NCI-H526 (cell line): ENCODE measurements at places on chromosomes 16 and 17.
A peak's percentile ranks its signal among the peaks of the same experiment; 100 is the strongest.

DNA sequence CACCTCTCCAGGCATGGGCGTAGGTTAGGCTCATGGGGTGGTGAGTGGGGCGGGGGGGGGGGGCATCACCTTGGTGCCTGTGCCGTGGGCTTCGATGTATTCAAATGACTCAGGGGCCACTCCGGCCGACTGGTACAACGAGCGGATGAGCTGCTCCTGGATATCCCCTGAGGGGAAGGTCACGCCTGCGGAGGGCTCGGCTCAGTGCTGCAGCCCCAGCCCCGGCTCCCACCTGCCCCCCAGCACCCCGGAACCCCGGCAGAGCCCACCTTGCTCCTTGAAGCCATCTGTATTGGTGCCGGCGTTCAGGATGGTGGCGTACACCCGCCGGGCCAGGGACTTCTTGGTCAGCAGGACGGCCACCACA is 5.4 kb downstream of the FASN start:
- DNase-seq: no peak

DNA sequence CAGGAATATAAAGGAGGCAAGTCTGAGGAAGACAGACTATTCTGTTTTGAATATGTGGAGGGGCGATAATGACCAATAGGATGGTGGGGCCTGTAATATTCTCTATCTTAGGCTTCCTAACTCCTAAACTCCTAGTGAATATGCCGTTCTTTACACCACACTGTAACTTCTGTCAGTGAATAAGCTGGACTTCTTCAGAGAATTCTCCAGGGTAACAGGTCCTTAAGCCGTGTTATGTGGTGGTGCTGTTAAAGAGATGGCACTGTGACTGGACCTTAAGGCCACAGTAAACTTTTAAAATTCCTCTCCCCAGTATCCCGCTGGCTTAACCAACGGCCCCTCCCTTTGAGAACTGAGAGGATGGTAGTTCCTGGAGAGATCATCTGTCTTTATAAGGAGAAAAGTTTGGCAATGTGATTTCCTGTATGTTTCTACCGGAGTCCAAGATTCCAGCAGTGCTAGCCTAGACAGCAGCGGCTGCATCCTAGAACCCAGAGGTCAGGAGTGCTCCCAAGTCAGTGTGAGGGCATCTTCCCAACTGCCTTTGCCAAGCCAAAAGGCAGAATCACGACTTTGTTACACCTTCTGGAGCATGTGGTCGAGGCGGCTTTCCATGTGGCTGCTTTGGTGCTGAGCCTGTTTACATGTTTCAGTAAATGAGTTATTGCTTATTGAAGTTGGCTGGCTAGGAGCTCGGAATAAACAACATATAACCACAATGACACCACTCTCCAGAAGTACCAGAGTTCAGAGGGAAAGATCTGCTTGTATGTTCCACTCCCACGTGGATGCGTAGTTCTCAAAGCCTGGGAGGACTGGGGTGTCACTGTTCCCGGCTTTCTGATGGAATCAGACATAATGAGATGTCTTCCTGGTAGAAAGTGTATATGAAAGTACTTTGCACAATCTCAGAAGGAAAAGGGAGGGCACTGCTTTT is 41.0 kb downstream of the TUBD1 start:
- no peak for DNase-seq

GRCh38 chr16:71629278-71630016 is 3.5 kb downstream of the MARVELD3 start:
- DNase-seq: peak; percentile 68

- DNase-seq: peak; percentile 48
Observed at GRCh38 chr17:48611681-48612455, 1.1 kb upstream of the HOXB7 start.

DNA sequence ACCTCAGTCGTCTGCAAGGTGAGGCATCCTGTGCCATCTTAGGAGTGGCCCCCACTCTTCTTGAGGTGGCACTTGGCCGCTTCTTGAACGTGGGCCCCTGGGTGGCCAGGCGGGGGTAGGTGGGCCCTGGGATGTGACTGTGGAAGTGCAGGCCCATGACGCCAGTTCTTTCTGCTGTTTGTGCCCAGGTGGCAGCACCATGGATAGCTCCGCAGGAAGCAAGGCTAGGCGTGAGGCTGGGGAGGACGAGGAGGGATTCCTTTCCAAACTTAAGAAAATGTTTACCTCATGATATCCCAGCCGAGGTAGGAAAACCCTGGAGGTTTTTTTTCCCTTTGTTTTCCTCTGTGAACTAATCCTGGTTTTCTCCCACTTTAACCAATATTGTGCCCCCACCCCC is 19.8 kb downstream of the NMRAL1 start:
- DNase-seq: no peak

DNA sequence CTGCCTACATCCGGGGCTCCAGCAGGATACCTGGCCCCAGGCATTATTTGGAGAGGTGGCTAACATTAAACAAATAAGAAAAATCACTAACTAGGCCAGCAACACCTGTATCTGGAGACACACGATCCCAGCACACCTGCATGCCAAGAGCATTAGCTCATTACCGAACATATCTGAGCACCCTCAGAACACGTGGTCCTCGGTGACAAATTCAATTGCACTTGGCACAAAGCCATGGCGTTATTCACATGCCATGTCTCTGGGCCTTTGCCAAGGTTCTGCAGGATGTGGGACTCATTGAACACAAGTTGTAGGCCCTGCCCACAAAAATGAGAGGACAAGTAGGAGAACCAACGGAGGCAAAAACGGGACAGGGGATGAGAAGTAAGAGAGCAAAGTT is 552.3 kb downstream of the TOX3 start:
- peak; percentile 11 for DNase-seq

GRCh38 chr17:55175788-55176427 is 88.9 kb upstream of the HLF start:
- DNase-seq: no peak

- DNase-seq: no peak
Observed at GRCh38 chr16:78930561-78930960, 670.0 kb downstream of the MAF start.

- DNase-seq: no peak
Observed at GRCh38 chr16:66735891-66736290, 15.5 kb downstream of the DYNC1LI2 start.

DNA sequence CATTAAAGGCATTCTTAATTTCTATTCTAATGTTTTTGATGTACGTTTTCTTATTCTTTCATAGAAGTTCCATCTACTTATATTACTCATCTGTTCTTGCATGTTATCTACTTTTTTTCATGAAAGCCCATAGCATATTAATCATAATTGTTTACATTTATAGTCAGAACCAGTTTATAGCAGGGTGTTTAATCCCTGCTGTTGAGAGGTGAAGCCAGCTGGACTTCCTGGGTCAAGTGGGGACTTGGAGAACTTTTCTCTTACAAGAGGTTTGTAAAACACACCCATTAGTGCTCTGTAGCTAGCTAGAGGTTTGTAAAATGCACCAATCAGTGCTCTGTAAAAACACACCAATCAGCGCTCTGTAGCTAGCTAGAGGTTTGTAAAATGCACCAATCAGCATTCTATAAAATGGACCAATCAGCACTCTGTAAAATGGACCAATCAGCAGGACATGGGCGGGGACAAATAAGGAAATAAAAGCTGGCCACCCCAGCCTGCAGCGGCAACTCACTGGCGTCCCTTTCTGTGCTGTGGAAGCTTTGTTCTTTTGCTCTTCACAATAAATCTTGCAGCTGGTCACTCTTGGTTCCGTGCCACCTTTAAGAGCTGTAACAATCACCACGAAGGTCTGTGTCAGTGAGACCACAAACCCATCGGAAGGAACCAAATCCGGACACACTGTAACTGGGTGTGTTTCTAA is 120.6 kb downstream of the TANC2 start:
- DNase-seq: no peak

GRCh38 chr16:1194665-1195392 is 30.2 kb downstream of the TPSG1 start:
- DNase-seq: no peak

- DNase-seq: no peak
Observed at GRCh38 chr17:32926183-32926582, 1.8 kb upstream of the TMEM98 start.

GRCh38 chr17:3992370-3992769 is 28.1 kb upstream of the ATP2A3 start:
- no peak for DNase-seq

GRCh38 chr16:3974751-3975150 is 94.2 kb upstream of the CREBBP start:
- no peak for DNase-seq

DNA sequence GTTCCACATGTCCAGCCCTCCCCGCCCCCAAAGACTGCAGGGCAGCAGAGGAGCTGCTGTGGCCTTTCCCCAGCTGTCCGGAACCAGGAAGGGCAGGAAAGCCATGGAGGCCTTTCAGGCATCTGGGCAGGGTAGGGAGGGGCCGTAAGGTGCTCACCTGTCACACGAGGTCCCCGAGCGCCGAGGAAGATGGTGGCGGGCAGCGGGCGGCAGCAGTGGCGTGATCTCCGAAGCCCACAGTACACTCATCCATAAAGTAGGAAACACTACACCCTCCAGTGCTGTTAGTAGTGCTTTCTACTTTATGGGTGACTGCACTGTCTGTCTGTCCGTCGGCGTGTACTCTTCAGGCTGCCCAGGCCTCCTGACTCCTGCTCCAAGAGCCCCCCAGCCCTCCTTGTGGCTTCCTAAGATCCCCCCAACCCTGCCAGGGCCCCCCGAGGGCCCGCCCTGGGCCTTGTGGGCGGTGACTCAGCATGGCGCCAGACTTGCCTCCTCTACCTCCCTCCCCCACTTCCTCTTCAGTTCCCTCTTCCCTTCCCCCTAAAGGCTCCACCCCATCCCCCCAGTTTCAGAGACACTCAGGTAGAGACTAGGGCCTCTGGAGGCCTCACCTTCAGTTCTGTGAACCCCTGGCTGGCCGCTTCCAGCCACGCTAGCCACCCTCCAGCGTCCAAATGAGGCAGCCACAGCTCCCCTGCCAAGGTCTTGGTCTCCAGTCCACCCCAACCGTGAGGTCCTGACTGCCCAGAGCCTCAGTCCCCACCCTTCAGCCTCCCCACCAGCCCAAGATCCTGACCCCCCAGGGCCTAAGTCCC is 2.6 kb upstream of the TSPOAP1 start:
- DNase-seq: no peak

GRCh38 chr17:32485261-32486110 is 1.3 kb upstream of the CDK5R1 start:
- no peak for DNase-seq
